ENCODE measurements at places on chromosomes 4 and X.

- DNase-seq: no peak
These were observed 493.5 kb downstream of the IL15 start for GRCh38 chr4:142129931-142130330.

DNA sequence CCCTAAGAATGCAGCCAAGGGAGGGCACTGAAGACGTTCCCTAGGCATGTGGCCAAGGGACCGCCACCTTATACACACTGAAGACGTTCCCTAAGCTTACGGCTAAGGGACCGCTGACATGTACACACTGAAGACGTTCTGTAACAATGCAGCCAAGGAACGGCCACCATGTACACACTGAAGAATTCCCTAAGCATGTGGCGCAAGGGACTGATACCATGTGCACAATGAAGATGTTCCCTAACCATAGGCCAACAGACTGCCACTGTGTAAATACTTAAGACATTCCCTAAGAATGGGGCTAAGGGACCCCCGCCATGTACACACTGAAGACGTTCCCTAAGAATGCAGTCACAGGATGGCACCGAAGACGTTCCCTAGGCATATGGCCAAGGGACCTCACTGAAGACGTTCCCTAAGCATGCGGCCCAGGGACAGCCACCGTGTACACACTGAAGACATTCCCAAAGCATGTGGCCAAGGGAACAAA, 36.1 kb downstream of the DHRSX start:
- peak; percentile 35 for DNase-seq

GRCh38 chrX:7077241-7078230, 70.0 kb upstream of the STS start:
- DNase-seq: no peak

DNA sequence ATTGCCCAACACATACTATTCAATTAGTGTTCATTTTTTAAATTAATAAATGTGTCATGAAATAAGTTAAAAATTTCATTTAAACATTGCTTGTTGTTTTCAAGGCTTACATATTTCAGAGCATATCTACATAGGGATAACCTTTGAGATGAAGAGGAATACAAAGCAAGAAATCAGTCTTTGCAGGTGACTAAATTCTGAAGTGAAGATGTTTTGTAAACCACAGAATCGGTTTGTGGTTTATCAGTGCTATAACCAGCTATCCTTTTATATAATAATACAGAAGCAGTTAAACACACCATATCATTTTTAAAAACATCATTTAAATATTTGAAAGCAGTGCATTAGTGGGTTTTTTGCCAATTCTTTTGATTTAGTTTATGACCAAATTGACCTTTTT, 26.9 kb downstream of the FAM241A start:
- DNase-seq: no peak

DNA sequence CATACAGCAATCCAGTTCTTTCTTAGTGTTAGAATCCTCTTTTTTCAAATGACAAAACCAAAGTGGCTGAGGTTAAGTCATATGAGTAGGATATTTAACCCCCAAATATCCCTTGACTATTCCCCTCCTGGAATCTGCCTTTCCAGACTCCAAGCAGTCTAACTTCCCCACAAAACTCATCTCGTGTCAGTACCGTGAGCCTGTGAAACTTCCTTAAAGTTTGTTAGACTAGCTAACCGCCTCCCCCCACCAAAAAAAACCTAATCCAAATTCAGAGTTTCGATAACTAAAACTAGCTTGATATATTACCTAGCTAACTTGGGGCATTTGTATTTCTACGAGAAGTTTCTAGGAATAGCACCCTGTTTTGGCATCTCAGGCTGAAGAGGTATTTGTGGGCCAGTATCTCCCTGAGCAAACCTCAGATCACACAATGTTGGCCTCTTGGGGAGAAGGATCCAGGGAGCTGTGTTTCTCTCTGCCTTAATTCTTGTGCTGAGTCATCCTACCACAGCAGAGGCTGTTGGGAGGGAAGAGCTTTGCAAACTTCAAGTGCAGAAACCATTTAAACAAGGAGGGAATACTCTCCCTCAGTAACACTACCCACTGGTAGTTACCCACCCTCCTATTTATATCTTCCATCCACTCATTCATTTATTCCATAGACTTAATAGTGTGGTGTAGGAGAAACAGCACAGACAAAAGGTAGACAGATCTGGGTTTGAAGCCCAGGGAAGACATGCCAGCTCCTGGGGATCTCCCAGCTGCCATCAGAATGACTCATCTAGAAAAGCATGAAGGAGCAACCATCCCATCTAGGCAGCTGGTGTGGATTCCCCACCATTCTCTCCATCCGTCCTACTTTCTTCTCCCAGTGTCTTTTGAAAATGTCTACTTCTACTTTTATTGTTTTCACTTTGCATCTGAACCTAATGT, 39.3 kb upstream of the TXK start:
- peak; percentile 31 for DNase-seq

GRCh38 chr4:170089668-170090351, at the start of gene AADAT:
TSS of gene AADAT (minus strand) at chr4:170089956. CDS start at chr4:170089690, 266 bp downstream.
- DNase-seq: peak; percentile 51

DNA sequence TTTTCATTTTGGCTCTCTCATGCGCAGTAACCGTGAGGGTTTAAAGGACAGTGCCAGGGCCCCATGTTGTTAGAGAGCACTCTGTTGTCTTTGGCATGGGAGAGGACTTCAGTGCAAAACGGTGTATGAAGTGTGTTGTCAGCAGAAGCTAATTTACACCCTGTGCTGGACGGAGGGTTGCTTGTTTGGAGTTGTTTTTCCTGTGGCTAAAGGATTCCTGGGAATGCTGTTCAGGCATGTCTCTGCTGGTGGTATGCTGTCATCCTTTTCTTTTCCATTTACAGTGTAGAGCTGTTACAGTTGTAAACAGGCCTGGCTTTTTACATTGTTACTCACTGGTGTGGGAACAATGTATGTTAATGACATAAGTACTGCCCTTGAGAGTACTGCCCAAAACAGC, 206.3 kb downstream of the CBR4 start:
- DNase-seq: peak; percentile 82

DNA sequence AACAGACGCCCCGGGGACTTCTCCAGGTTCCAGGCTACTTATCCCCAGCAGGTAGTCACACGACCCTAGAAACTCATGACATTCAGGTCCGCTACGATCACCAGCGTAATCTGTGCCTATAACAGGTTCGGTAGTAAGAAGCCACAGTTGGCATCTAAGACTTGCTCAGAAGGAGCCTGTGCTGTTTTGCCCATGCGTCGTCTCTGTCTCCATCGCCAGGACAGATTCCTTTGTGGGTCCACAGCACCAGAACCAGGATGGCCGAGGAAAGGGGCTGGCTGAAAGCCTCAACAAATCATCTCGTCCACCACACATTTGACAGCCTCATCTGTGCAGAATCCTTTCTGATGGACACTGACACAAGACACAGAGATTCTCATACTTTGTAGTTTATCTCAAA, 319.5 kb upstream of the AGA start:
- DNase-seq: no peak

- DNase-seq: no peak
These were observed 47.5 kb upstream of the RAP2C start for GRCh38 chrX:132266583-132267355.

Measured in brain microvascular endothelial cell (primary cell).